ENCODE measurements at places on chromosomes 16 and 17.

GRCh38 chr16:54935266-54935968, 4.8 kb downstream of the IRX5 start:
- no peak for DNase-seq

GRCh38 chr16:1488054-1488601, 616 bp downstream of the PTX4 start:
- DNase-seq = no peak

DNA sequence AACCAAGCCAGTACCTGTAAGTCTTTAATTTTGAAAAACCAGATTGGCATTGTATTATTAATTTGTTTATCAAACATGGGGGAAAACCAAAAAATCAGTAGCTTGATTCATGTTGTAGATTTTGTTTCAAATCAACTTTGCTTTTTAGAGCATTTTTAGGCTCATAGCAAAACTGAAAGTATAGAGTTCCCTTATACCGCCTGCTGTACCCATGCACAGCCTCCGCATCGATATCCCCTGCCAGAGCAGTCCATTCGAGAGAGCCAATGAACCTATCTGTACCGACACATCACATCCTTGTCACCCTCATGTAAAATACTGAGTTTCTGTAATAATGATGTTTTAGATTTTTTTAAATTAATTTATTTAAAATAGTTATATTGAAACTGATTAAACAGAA, 16.2 kb upstream of the MRC2 start:
- DNase-seq = no peak

- DNase-seq = no peak
Observed at GRCh38 chr16:51328733-51329132, 177.7 kb upstream of the SALL1 start.

DNA sequence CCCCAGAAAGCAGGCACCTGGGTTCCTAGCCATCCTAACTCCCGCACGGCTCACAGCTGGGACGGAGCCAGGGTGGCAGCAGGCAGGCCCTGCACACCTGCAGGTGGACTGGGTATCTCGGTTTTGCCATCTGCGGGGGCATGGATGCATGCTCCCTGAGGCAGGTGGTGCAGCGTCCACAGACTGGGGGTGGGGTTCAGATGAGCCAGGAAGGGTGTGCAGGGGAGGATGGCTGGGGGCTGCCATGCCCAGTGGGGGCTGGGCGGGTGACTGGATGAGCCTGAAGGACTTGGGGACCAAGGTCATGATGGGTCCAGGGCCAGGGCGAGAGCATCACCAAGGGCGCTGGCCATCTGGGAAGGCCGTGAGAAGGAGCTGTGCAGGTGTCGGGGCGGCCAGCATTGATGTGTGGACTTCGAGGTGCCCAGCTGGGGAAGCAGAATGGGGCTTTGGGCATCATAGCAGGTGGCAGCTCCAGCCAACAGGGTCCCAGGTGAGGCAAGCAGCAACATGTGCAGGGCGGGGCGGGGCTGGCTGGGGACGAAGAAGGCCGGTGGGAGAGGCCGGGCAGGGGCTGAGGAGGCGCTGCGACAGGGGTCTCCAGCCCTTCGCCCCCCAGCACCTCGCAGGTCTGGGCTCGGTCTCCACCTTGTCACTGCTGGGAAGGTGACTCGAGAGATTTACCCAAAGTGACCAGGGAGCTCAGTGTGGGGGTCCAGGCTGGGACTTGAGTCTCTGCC, 41.0 kb upstream of the ZNF469 start:
- no peak for DNase-seq

- DNase-seq = no peak
Observed at GRCh38 chr16:82016263-82016662, 5.0 kb upstream of the SDR42E1 start.

GRCh38 chr16:86217891-86218270, 292.4 kb upstream of the FOXF1 start:
- DNase-seq = no peak
